ENCODE measurements at places on chromosomes 2 and 18. TPM values are rescaled to one million over a fixed set of nuclear protein-coding genes. Genes with fewer than 3 reads are reported as not detected.
A peak's percentile ranks its signal among the peaks of the same experiment; 100 is the strongest.

DNA sequence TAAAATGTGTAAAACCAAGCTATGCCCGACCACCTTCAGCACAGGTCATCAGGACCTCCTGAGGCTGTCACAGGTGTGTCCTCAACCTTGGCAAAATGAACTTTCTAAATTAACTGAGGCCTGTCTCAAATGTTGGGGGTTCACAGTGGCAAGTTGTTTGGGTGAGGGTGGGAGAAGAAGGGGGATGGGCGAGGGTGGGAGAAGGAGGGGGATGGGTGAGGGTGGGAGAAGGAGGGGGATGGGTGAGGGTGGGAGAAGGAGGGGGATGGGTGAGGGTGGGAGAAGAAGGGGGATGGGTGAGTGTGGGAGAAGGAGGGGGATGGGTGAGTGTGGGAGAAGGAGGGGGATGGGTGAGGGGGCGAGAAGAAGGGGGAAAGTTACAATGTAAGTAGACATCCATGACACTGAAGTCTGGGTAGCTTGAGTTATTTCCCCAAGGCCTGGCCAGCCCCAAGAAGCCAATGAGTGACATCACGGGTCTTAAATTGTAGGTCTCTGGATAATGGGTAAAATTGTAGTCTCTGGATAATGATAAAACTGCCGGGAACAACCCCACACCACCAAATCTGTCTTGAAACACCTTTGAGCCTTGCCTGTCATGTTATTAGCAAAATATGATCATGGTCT, 56.3 kb downstream of the TIMM21 start:
- peak; percentile 13 for DNase-seq

GRCh38 chr2:84970868-84971509, at the start of gene KCMF1:
Gene KCMF1 (plus strand): TSS chr2:84971161. CDS start chr2:84971452, 291 bp downstream.
- peak; percentile 84 for DNase-seq

- no peak for DNase-seq
Observed at GRCh38 chr2:19673213-19673791, 228.5 kb downstream of the TTC32 start.

GRCh38 chr2:223815884-223816570, 21.4 kb downstream of the AP1S3 start:
- no peak for DNase-seq

DNA sequence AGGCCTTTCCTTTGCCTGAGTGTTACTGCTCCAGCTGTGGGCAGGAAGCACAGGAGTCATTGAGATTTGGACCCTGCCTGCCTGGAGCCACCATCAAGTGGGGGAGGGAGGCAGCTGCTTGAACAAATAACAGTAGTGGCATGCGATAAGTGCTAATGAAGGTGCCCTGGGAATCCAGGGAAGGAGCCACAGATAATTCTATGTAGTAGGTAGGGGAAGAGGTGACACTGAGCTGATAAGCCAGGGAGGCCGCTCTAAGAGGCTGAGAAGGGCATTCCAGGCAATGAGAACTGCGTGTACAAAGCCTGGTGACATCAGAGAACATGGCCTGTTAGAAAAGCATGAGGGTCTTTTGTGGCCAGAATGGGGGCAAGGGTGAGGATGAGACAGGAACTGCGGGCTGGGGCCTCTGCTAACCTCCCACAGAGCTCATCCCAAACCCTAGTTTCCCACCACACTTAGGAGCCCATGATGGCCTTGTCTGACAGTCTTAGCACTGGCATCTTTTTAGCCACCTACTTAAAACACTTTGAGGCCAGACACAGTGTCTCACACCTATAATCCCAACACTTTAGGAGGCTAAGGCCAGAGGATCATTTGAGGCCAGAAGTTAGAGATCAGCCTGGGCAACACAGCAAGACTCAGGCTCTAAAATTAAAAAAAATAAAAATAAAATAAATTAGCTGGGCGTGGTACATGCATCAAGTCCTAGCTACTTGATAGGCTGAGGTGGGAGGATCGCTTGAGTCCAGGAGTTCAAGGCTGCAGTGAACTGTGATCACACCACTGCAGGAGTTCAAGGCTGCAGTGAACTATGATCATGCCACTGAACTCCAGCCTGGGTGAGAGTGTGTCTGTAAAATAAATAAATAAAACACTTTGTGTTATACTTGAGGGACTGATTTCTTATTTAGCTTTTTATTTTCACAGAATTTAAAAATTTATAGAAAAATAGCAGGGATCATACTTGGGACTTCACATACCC, 58.9 kb downstream of the TET3 start:
- DNase-seq, result no peak

GRCh38 chr2:134175834-134176233, 78.0 kb upstream of the MGAT5 start:
- DNase-seq, result no peak

- DNase-seq, result no peak
Observed at GRCh38 chr2:14756122-14756541, 123.6 kb downstream of the LRATD1 start.

- DNase-seq, result no peak
Observed at GRCh38 chr2:226387499-226387942, 412.1 kb downstream of the IRS1 start.

DNA sequence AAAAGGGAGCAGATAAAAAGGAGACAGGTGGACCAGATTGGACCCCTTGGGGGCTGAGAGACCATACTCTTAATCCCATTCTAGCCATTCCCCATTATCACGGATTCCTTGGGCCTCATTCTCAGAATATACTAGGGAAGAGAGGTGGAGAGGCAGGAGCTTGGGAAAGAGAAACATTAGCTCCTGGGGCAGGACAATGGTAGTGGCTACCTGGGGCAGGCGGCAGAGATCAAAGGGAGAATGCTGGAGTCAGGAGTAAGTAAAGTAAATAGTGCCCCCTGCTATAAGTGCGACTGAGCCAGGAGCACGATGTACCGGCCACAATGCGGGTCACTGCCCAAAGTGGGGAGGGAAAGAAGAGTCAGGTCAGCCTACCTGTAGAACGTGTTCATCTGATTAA, 20.4 kb upstream of the IHH start:
- no peak for DNase-seq

GRCh38 chr2:239509373-239510143, 108.7 kb upstream of the HDAC4 start:
- DNase-seq, result no peak

DNA sequence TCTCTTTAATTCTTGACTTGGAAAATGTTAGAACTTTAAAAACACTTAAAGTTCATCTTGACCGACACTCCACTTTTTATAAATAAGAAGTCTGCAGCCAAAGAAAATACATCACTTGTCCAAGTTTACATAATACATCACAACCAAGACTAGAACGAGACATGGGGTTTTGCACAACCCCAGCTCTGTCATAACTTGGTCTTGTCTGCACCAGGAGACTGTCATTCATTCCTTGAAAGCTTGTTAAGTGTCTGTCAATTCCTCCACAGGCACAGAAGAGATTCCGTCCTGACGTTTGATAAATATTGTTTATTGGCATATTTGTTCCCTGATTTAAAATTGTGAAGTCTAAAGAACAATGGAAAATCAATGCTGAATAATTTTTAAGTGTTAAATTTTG, 139.5 kb upstream of the SETBP1 start:
- peak; percentile 25 for DNase-seq

GRCh38 chr2:197236816-197237215, 73.8 kb downstream of the ANKRD44 start:
- no peak for DNase-seq

DNA sequence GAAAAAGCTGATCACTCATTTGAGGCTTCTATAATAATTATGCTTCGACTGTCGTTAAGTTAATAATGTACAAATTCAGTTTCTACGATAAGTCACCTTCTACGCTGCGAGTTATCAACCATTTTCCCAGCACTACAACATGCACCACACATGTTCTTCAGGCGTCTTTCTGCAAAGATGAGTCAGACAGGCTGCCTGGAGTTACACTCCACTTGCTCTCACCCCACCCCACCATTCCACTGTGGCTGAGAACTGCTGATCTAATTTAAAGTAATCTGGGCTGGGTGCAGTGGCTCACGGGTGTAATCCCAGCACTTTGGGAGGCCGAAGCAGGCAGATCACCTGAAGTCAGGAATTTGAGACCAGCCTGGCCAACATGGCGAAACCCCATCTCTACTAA, 218.6 kb downstream of the DYM start:
- no peak for DNase-seq

GRCh38 chr2:3429066-3429610, 49.6 kb downstream of the TRAPPC12 start:
- no peak for DNase-seq

GRCh38 chr2:153195342-153195741, 283.2 kb downstream of the RPRM start:
- DNase-seq, result no peak

DNA sequence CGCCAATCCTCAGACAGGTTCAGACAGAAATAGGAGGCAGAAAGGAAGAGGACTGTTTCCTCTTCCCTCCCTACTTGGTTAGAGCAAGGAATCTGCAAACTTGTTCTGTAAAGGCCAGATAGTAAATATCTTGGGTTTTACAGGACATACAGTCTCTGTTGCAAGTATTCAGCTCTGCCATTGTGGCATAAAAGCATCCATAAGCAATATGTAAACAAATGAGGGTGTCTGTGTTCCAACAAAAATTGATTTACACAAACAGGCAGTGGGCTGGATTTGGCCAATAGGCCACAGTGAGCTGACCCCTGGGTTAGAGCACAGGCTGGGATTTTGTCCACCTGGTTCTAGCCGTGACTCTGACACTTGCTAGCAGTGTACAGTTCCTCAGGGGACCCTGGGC, 89.4 kb downstream of the NRP2 start:
- DNase-seq, result no peak

DNA sequence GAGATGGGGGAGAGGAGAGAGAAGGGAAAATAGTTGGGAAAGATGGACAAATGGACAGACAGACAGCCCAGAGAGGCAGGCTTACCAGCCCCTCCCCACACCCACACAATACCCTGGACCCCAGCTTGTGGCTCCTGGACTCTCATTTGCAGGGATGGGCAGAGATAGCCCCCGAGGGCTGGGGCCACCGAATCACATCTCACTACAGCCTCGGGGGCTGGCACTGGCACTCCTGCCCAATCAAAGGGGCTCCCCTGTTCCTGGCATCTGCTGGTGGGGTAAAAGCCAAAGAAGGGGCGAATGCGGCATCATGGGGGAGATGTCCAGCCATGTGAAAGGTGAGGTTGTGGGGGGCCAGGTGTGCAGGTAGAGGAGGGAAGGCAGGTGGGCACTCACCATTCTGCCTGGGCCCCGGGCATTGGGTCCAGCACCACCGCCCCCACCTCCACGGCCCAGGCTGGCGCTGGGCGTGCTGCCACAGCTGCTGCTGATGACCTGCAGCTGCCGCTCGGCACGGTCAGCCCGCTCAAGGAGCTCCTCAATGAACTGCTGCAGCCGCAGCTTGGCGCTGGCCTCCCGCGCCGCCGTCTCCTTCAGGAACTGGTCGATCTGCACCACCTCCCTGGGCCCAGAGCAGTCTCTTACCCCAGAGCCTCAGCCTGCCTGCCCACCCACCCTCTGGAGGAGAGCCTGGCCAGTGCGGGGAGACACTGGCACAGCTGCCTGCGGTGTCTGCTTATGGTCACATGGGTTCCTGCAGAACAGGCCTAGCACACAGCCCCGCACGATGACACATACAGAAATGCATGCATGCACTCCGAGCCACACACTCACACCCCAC, 18.0 kb downstream of the FBXO41 start:
- DNase-seq, result no peak

The NCKAP5 gene
- 4.7 TPM for total RNA-seq

The EVA1A gene
- 6.9 TPM for total RNA-seq

The FEZ2 gene
- 81.1 TPM for total RNA-seq

The CXCR1 gene
- not detected for total RNA-seq

The SEPTIN2 gene
- 248 TPM for total RNA-seq

The NAT8 gene
- total RNA-seq, result not detected

The RNF144A gene
- 22.6 TPM for total RNA-seq

The HOXD10 gene
- 0.09 TPM for total RNA-seq

The IL36A gene
- total RNA-seq, result not detected

All from muscle of leg (tissue), 16 donors.